ENCODE measurements at places on chromosomes 11 and 22.

GRCh38 chr11:35978183-35978582, 34.3 kb downstream of the LDLRAD3 start:
- DNase-seq: no peak

GRCh38 chr11:91967026-91967690, 257.5 kb upstream of the FAT3 start:
- DNase-seq: no peak

DNA sequence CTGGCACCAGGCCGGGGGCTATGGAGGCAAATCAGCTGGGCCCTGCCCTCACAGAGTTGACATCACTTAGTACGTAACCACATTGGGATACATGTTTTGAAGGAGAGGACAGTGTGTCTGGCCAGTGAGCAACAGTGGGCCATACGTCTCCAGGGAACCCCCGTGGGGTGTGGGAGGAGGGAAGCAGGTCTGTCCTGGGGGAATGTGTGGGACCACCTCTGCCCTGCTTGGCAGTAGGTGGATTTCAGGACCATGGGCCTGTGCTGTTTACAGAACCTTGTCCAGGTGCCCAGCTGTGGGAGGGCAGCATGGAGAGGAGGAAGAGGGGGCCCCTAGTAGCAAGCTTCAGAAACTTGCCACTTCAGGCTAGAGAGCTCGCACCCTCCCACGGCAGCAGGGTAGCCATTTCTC, 21.0 kb downstream of the P2RY2 start:
- no peak for DNase-seq

GRCh38 chr11:69309631-69310280, 15.8 kb downstream of the MYEOV start:
- no peak for DNase-seq

- no peak for DNase-seq
These were observed 27.7 kb downstream of the ARFGAP2 start for GRCh38 chr11:47148903-47149531.

DNA sequence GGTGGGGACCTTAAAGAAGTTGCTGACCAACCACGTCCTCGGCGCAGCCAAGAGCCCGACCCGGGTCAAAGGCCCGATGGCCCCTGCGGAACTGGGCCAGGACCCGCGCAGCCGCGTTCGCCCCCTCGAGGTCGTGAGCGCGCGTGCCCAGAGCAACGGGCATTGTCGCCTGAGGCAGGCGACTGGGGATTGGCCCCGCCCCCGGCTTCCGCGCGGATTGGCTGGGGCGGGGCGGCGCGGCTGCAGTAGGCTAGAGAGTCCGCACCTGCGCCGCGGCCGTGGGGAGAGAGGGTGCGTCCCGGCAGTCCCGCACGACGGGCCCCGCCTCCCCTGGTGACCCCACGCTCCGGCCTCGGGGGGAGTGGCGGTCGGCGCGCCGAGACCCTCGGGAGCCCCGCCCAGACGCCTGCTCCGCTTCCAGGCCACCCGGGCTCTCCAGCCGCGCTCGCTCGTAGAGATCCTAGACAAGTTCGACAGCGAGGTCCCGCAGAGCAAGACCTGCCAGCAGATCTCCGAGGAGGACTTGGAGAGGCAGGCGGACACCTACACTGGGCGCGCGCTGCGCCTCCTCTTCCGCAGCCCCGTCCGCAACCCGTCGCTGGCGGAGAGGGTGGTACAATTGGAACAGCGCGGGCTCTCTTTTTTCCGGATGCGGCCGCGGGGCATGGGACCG, 8.3 kb upstream of the PPIL2 start:
- DNase-seq: peak; percentile 84

- DNase-seq: no peak
These were observed 37.7 kb upstream of the CCDC188 start for GRCh38 chr22:20188567-20188877.

DNA sequence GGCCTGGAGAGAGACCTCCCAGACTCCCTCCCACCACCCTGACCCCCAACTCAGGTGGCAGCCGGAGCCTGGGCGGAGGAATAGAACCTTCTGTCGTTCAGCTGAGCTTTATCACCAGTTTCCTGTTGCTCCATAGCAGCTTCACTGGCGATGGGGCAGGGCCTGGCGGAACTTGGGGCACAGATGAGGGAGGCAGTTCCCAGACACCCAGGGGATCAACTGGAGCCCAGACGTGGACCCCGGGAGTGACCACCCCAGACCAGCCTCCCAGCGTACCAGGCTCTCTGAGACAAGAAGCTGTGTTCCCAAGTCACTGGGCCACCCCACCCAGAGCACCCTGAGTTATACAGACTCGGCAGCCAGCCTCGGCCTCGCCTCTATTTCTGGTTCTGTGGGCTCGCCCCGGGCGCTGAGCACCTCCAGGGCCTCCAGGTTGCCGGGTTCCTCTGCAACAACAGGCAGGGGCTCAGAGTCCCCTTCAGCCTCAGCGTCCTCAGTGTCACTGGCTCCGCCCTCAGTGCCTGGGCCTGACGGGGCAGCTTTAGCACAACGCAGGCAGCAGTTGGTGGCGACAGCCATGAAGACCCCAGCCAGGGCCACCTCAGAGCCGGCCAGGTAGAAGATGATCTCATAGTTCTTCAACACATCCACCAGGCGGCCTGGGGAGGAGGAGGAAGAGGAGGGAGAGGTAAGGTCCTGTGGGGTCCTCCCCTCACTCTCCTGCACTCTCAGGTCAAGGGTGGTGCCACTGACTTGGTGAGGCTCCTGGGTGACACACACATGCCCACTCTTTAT, 5.7 kb downstream of the SLC16A8 start:
- DNase-seq: no peak

- DNase-seq: no peak
These were observed 30.5 kb downstream of the CD82 start for GRCh38 chr11:44595964-44596381.

DNA sequence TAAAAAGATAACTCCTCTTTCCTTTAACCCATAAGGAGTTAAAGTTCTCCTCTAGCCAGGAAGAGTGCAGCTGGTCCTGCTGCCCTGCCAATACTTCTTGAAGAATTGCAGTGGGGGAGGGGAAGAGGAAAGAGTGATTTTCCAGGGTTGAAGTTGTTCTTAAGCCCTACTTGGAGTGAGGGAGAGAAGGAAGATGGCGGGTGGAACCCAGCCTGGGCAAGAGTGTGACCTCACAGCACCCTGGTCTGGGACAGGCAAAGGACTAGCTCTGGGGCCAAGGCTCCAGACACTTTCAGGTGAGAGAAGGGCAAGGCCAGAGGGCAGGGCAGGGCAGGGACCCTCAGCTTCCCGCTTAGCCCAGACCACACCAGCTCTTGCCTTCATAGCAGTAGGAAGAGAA, 6.6 kb downstream of the TNKS1BP1 start:
- DNase-seq: no peak

DNA sequence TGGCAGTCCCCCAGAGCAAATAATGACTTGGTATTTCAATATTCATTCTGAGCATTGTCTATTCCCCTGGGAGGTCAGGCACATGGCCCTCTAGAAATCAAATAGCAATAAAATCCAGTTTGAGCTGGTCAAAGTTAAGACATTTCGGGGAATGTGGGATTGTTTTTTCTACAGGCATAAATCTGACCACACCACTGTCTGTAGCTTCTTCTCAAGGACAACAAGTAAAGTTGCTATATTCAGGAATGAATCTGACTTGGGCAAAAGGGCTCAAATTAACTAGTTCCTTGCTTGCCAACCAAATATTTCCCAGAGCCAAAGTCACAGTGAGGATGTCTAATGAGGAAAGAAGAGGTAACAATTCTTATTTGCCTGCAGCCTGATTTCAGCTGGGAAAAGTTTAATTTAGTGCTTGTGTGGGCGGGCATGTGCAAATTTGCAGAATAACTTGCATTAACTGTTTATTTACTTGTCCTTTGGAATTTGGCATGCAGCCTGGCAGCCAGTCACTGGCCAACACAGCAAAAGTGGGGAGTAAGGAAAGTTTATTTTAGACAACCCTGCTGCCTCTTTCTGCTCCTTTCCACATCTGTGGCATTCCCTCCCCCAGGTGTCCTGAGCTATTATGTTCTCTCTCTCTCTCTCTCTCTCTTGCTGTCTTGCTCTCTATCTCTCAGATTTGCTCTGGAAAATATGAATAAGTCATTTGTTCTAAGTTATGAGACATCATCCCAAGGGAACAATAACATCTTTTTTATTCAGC, 51.2 kb upstream of the ARHGAP20 start:
- no peak for DNase-seq

- peak; percentile 92 for DNase-seq
These were observed 3.1 kb upstream of the SH3BP1 start for GRCh38 chr22:37636186-37636948.

GRCh38 chr11:128628686-128629085, 41.3 kb upstream of the ETS1 start:
- no peak for DNase-seq

DNA sequence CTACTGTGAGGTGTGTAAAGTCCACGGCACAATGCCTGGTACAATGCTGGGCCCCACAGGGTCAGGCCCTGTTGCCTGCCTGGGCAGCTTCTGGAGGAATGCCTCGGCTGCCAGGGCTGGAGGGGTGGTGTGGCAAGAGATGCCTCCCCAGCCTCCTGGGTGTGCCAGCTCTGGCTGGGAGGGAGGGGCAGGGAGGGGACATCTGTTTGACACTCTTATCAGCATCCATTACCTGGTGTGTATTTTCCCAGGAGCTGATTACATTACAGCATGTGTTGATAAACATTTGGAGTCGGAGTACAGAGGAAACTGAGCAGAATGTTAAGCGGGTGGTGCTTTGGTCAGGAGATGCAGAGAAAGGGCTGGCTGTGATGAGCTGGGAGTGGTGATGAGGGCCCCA, 11.0 kb upstream of the NECTIN1 start:
- no peak for DNase-seq

GRCh38 chr11:11349870-11350337, 3.1 kb downstream of the CSNK2A3 start:
- no peak for DNase-seq

- DNase-seq: peak; percentile 23
These were observed 2.4 kb downstream of the FADS1 start for GRCh38 chr11:61814247-61814957.

DNA sequence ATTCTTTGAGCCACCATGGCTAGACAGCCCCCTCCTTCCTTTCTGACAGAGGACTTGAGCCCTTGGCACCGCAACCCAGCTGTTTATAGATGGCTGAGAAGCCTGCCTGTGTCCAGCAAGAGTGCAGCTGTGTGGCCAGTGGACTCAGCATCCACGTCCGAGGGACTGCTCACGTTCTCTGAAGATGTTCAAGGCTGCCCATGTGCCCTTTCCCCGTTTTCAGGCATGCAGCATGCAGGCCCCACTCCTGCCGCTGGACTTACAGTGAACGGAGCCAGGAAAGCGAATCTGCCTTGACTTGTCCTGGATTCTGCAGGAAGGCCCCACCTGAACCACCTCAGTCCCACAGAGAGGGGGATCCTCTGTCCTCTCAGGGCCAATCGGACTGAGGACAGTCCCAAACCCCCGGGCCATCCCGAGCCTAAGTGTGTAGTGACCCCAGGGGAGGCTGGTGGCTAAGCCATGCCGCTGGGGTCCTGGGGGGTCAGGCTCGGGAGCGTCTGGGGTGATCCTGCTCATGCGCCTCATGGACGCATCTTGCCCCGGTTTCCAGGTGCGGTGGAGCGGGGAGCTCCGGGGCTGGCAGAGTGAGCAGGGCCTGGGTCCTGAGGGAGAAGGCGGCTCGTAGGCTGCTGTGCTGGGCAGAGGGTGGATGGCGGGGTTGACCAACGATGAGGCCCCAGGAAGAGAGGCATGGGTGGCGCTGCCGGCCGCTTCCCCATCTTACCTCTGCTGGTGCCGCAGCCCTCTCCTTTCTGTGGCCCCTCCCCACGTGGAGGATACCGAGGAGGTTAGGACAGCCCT, 170.7 kb downstream of the CTTN start:
- no peak for DNase-seq

- DNase-seq: no peak
These were observed 633.6 kb downstream of the OPCML start for GRCh38 chr11:132898676-132899075.

- peak; percentile 26 for DNase-seq
These were observed 3.3 kb upstream of the ANKRD13D start for GRCh38 chr11:67285541-67286498.

- no peak for DNase-seq
These were observed 12.8 kb downstream of the P2RY2 start for GRCh38 chr11:73230931-73231330.

DNA sequence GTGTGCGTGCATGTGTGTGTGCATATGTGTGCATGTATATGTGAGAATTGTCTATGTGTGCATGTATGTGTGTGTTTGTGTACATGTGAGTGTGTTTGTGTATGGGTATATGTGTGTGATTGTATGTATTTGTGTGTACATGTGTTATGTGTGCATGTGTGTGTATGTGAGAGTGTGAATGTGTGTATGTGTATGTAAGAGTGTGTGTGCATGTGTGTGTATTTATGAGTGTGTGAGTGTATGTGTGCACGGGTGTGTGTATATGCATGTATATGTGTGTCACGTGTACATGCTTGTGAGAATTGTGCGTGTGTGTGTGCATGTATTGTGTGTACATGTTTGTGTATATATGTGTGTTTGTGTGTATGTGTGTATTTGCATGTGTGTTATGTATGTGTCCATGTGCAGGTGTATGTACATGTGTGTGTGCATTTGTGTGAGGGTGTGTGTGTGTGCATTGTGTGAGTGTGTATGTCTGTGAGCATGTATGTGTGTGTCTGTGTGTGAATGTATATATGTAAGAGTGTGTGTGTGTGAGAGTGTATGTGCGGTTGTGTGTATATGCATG, 16.0 kb downstream of the MB start:
- no peak for DNase-seq

DNA sequence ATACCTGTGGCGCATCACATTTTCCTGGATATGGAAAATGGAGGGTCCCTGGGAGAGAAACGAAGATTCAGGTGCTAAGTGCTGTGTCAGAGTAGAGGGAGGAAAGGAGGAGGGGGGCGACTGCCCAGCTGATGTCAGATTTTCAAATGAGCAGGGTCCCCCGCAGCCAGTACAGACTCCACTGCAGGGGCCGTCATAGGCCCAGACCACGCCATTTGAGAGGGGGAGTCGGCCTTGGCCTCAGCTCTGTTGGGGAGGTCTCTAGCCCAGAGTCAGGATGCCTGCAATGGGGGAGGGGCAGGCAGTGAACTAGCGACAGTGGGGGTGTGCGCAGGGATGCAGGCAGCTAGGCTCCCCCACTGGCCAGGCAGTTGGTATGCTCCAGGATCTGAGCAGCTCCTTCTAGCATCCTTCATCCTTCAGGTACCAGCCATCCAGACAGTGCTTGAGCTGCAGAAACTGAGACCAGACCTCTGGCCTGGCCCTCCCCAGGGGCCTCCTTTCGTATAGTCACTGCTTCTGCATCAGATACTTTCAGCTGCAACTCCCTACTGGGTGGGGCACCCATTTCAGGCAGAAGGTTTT, at the start of the genes BSCL2 and GNG3:
TSS of gene BSCL2 (minus strand) at position 148 of the 585 bp plus-strand sequence. CDS start 229 bp downstream, outside the sequence.
TSS of gene GNG3 (plus strand) at position 400 of the 585 bp plus-strand sequence. CDS start 620 bp downstream, outside the sequence.
- DNase-seq: no peak
